Fibroblast of skin of back (primary cell): ENCODE measurements at places on chromosomes 7 and 10.

- peak; percentile 64 for DNase-seq
Observed at GRCh38 chr10:60099998-60100747, 193.8 kb upstream of the CCDC6 start.

GRCh38 chr10:97575127-97575668, 2.6 kb downstream of the ANKRD2 start:
- peak; percentile 44 for DNase-seq

GRCh38 chr10:110679486-110680272, 35.5 kb downstream of the RBM20 start:
- no peak for DNase-seq

GRCh38 chr7:75969704-75970498, 24.5 kb downstream of the TMEM120A start:
- no peak for DNase-seq

GRCh38 chr7:23970193-23970592, 260.2 kb downstream of the STK31 start:
- DNase-seq: no peak

DNA sequence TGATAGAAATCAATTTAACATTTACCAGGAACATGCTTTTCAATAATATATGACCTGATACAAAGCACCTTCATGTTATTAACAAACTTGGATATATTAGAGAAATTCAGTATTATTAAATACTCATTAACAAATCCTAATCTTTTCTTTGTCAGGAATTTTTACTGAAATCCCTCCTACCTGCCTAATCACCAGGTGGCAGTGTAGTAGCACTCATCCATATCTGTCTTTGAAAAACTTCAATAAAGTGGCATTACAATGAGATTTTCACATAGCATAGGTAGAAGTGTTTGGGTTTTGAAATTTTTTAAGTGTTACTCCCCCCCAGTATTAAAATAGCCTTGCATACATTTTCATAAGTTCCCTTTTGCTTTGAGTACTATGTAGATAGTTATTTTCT, 1246.6 kb upstream of the LRRN3 start:
- DNase-seq: peak; percentile 13

DNA sequence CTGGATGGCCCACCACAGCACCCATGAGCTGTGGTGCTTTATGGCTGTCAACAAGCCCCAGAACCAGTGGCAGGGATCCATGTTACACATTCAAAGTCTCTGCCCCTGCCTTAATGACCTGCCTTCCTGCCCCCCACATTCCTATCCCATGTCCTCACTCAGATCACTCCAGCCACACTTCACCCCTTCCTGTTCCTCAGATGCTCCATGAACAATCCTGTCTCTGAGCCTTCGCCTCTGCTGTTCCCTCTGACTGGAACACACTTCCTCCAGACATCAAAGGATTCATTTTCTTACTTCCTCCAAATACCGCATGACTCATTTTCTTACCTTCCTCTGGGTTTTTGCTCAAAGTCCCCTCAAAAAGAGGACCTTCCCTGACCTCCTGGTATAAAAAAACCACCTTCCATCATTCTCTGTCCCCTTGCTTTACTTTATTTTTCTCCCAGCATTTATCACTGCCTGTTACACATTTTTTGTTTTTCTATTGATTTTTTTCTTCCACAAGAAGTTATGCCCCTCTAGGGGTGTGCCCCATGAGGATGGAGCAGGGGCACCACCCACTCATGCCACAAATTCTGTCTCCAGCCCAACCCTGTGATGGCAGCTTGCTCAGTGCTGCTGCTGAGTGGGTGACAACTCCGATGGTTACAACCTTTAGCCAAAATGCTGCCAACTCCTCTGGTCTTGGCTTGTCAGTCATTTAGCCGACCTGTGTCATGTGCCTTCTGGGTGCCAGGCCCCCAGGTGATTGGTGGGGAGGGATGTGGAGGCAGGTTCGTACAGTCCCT, 18.2 kb downstream of the COL13A1 start:
- DNase-seq: peak; percentile 68

DNA sequence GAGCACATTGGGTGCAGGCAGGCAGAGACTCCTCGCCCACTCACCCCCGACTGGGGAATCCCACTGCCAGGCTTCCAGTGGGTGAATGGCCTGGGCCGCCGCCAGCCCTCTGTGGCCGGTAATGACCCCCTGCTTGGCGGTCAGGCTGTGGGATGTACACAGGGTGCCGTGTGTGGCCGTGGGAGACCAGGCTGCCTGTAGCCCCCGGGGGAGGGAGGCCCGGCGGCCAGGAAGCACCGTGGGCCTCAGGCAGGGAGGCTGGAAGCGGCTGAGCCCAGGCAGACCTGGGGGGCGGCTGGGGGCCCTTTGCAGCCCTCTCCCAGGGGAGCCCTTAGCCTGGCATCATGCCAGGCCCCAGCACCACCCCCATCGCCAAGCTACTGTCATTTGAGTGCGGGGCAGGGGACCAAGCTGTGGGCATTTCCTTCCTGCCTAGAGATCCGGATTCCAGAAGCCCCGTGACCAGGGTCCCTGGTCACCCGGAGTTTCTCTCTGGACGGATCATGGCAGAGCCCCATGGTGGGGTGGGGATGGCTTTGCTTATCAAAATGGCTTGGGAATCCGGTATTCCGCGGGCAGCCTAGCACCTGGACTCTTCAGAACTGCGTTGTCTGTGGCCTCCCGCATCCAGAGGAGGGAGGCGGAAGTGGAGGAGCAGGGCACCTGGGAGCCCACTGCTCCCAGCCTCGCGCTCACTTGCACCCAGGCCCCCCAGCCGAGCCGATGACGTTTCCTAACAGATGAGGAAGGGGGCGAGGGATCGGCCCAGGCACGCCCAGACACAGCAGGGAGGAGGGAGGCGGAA, 1.1 kb downstream of the TTYH3 start:
- peak; percentile 41 for DNase-seq

GRCh38 chr10:113504423-113504822, 48.4 kb upstream of the HABP2 start:
- DNase-seq: no peak

- peak; percentile 57 for DNase-seq
Observed at GRCh38 chr7:93249491-93250148, 17.5 kb downstream of the VPS50 start.
